ENCODE measurements at places on chromosomes 2 and 18.

DNA sequence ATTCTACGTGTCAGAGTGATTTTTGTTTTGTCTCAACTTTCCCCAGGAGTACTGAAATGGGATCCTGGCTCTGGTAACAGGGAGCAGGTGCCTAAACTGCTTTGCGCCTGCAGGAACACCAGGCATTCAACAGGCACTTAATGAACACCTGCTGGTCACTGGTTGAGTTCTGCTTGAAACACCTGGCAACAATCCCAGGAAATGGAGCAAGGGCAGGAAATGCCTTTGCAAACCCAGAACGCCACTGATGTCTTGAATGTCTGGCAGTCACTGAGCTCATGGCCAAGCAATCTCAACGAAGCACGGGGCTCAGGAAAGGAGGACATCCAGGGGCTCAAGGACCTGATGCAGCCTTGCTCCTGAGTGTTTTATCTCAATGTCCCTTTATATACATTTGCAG lies 360.0 kb upstream of the RAB6C start:
- DNase-seq = no peak

GRCh38 chr2:135186054-135186453 lies 134.0 kb downstream of the RAB3GAP1 start:
- no peak for DNase-seq

GRCh38 chr2:222295368-222296062 lies 3.3 kb downstream of the PAX3 start:
- DNase-seq = no peak

DNA sequence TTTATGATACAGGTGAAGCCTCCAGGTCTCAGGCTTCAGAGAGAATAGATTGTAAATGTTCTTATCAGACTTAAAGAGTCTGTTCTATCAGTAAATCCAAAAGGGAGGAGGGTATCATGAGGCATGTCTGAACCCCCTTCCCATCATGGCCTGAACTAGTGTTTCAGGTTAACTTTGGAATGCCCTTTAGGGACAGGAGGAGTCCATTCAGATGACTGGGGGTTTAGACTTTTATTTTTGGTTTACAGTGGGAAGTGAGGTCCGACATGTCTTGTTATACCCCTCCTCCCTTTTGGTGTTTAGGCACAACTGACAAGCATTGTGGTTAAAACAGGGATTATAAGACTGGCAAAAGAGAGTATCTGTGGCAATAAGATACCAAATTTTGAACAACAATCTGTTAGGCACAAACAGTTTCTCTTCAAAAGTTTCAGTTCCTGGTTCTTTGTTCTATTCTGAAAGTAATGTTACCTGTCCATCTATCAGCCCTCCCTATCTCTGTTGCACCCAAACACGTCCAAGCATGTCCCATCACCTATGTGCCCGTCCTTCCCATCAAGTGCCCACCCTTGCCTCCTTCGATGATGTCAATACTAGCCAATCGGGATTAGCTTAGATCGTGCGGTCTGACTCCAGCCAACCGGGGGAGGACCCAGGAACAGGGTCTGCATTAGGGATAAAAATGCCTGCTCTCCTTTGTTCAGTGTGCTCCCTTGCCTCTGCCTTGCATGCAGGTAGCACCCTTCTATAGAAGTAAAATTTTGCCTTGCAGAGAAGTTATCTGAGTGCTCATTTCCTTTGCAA lies 16.4 kb downstream of the TCF23 start:
- DNase-seq = no peak

- no peak for DNase-seq
Observed at GRCh38 chr2:9405636-9406035, 17.7 kb downstream of the ITGB1BP1 start.

DNA sequence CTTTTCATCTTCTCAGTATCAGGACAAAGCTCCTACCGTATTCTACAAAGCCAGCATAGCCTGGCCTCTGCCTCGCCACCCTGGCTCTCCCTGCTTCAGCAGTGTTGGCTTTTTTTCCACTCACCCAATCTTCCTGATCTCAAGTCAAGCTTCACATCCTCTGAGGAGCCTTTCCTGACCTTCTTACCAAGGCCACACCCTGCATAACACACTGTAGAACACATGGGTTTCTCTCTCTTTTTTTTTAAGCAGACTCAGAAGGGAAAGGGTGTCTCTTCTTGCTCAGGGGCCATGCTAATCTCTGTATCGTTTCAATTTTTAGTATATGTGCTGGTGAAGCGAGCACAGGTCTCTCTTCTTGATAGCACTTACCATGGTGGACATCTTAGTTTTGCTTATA lies 15.2 kb downstream of the FBXO36 start:
- no peak for DNase-seq

DNA sequence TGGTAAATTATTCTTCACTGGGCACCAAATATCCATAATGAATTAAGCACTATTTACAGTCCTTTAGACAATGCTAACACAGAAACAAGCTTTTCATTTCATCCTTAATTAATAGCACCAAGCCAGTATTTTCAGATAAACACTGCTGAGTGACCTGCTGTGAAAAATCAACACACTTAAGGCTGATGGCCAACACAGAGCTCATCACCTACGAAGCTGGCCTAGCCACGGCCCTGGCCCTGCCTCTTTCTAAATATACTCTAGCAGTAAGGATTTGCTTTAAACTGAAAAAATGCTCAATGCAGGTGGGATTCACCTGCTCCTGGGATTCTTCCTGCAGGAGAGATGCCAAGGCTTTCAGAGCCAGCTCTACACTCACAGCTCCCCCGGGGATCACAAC lies 18.4 kb downstream of the CYB5A start:
- no peak for DNase-seq

DNA sequence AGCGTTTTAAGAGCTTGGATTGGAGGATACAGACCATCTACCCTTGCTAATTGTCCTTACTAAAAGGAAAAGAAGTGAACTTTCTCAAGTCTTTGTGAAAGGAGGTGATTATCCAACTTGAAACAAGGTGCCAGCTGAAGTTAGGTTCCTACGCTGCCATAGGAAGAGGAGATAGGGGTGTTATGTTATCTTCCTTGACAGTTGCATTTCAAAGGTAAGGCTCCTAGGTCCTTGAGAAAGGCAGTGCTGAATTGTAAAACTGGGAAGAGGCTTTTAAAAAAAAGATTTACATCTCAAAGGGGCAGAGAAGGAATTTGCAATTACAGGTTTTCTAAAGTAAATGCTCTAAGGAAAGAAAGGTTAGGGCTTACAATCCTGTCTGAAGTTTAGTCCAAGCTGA lies 810.2 kb upstream of the LRATD1 start:
- no peak for DNase-seq

DNA sequence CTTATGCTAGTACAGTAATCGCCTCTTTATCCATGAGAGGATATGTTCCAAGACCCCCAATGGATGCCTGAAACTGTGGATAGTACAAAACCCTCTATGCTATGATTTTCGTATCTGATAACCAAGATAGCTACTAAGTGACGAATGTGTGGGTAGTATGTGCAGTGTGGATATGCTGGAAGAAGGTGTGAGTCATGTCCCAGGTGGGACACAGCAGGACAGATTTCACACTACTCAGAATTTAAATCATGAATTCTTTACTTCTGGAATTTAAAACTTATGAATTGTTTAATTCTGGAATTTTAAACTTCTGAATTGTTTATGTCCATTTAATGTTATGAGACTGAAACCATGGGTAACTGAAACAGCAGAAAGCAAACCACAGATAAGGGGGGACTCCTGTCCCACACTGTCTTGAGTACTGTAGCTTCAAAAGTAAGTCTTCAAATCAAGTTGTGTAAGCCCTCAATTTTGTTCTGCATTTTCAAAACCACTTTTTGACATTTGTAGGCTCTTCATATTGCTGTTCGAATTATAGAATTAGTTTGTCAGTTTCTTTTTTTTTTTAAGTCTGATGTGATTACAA lies 116.0 kb downstream of the LTBP1 start:
- DNase-seq = no peak

DNA sequence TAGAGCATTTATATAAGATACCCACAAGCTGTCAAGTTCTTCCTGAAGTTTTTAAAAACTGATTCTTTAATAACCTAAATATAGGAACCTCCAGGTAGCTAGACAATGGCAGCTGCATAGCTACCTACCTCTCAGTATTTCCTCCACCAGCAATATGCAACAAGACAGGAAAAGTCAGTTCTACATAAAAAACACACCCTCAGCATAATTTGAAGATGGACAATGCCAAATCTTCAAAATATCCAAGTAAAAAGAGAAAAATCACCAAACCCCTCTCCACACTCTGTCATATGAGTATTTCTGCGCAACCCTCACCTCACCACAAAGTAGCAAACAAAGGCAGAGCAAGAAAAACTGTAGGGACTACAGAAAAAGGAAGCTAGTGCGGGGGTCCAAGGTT lies 51.4 kb downstream of the GTF3C3 start:
- DNase-seq = no peak

DNA sequence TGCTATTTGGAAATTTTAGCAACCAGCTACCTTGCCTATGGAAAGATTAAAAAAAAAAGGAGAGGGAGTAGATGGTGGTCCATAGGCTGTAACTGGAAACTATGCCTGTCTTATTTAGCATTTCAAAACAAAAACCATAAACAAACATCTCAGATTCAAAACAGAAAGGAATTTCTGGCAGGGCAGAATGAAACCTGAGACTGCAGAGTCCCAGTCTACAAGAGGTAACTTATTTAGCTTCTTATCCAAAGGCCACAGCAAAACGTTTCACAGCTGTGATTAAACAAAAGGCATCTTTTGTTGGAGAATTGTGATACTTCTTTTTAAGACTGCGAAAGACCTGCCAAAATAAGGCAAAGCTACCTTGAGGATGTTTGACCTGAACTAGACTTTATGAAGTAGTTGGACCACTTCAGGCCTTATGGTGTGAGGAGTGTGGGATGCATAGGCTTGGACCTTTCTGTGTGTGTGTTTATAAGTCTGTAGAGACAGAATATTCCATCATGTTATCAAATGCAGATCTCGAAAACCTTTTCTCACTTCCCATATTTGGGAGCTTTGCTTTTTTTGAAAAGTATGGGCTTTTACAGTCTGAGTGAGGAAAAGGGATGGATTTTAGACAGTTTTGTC lies 11.0 kb downstream of the CRIM1 start:
- no peak for DNase-seq

DNA sequence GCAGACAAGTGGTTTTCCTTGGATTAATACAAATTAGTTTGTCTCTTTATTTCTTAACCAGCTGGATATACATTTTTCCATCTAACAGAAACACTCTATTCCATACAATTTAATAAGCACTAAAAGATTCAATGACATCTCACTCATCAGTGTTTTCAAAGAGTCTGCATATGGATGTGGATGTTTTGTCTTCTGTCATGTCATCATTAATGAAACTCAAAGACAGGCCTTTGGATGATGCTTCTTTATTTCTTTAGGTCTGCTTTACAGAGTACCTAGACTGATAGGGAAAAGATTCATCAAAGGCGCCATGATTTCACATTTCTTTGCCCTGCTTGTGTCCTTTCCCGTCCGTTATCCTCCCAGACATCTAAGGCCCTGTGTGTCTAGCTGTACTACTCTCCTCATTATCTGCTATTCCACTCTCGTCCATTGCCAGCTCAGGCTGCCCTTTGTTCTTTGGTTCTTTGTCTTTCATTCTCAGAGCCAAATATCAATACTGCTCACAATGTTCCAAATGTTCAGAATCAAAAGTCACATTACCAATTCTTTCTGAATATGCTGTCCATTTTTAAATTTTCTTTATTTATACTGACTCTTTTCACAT lies 232.3 kb upstream of the CHAC2 start:
- no peak for DNase-seq

DNA sequence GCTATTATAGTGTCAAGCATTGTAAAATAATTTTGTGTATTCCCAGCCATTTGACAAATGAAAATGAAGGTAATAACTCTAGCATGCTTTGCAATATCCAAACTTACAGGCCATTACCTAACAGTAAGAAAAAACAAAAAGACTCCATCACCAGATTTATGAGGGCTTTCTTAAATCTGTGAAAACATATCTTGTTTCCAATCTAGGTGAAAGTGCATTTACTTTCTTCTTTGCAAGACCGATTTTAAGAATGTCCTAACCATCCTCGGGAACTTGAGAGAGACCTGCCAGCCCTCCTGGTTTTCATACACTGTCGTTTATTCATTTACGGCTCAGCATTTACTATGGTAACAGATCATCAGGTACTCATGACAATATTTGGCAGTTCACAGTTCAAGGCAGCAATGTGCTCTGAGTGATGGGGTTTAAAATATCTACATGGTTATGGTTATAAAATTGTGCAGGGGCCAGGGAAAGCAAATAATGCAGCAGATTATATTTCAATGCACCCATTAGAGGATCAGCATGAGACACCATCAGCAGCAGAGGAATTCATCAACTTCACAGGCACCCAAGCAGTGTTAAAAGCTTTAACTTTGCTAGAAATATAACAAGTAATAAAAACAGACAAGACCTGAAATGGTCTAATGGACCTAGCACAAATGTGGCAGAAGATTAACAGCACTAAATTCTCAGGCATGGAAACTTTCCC lies 34.4 kb upstream of the PARD3B start:
- no peak for DNase-seq

DNA sequence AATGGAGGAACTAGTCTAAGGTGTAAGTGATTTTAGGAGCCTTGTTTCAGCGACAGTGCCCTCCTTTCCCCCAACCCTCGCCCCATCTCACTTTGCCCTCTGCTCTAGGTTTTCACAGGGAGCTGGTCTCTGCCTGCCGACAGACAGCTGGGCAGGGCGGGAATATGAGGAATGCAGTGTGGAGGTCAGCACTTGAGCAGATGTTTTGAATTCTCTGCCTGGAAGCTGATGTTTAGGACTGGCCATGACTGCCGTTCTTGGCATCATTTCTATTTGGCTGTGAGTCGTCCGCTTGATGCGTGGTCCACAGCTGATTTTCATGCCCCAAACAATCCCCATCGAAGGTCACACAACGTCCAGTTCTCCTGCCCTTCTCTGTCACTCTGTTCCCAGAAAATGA lies 55.1 kb upstream of the SIX3 start:
- DNase-seq = no peak
